NCI-H187 treated with DMSO at 0.1 percent for 48 hours (cell line): ENCODE measurements at places on chromosomes 6 and 20.

- DNase-seq: no peak
Measured at GRCh38 chr6:25714765-25715164, 39.8 kb upstream of the SLC17A4 start.

- DNase-seq: no peak
Measured at GRCh38 chr20:21048841-21049273, 57.3 kb downstream of the LINC00237 start.

DNA sequence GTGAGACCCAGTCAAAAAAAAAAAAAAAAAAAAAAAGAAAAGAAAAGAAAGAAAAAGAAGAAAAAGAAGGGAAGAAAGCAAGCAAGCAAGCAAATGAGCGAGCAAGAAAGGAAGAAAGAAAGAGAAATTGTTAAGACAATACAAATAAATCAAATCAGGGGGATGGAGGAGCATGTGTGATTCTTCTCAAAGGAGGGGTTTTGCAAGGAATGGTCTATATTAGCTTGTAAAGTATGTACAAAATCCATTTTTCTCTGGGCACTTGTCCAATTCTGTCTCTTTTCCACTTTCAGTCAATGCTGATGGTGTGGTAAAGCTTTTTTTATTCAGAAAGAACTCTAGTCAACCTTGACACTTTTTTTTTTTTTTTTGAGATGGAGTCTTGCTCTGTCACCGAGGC is 133.7 kb upstream of the TNFAIP3 start:
- DNase-seq: no peak

GRCh38 chr6:111121789-111122350 is 34.6 kb downstream of the SLC16A10 start:
- no peak for DNase-seq

DNA sequence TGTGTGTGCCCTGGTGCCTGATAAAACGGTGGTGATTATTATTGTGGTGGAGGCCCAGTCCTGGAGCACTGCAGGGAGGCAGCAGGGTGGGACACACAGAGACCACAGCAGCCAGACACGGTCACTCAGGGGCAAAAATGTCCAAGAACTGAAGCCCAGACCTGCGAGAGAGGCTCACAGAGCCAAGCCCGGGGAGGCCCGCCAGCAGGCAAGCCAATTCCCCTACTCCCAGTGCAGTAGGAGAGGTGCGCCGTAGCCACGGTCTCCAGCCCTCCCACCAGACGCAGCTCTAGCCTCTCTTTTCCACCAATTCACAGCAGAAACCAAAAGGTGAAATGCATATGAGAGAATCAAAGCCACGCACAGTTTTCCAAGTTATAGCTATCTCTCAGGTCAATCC is 179.4 kb upstream of the TAB2 start:
- no peak for DNase-seq

GRCh38 chr6:27834879-27835549 is 77.2 kb downstream of the OR2B2 start:
- no peak for DNase-seq

GRCh38 chr6:17633465-17634188 is 33.5 kb downstream of the FAM8A1 start:
- no peak for DNase-seq

- no peak for DNase-seq
Measured at GRCh38 chr6:163199371-163199770, 215.1 kb upstream of the QKI start.

DNA sequence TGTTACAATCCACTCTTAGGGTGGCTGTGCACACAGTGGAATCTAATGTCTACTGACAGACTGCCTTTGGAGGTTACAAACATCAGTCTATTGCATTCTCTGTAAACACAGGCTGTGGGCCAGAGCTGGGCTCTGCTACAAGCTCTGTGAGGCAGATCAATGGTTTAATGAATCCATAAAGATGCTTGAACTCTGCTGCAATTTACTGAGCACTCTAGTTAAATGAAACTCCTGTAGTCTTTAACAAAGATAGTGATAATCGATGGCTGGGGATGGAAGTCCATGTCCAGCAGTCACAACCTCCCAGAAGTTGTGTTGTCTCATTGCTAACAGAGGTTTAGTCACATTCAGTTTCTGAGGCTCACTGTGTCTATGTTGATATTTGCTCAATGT is 50.5 kb downstream of the SOBP start:
- no peak for DNase-seq

- no peak for DNase-seq
Measured at GRCh38 chr20:63759377-63759901, 19.9 kb downstream of the SLC2A4RG start.

- no peak for DNase-seq
Measured at GRCh38 chr6:17580518-17581048, 19.5 kb upstream of the FAM8A1 start.

DNA sequence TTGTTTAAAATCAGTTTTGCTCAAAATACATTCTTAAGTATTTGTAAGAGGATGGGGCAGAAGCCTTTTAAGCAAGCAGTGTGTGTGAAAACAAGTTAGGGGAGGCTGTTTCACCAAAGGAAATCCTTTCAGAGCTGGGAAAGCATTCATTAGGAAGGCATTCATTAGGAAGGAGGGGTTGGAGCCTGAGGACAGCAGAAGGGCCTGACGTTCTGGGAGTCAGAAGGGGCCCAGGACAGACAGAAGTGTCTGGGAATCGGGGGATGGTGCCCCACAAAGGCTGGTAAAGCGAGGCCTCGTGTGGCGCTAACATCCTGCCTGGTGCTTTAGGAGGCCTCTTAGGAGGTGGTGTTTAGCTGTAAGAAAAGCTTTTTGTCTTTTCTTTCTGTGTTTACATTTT is 80.6 kb upstream of the NXT1 start:
- no peak for DNase-seq

DNA sequence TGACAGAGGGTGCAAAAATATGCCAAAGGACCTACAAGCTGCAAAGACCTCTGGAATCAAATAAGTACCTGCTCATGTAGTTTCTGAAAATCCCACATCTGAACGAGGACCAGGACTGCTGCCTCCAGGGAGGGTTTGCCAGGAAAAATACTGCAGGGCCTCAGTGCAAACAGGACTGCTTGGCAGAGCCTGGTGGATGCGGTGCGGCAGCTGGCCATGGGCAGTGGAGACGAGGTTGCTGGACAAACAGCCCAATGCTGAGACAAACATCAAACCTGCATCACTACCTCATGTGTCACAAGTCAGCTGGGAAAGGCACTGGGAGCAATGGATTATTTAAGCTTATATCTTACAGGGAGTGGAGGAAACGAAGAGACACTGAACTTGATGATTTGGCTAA is 238.8 kb downstream of the PAX1 start:
- DNase-seq: no peak

DNA sequence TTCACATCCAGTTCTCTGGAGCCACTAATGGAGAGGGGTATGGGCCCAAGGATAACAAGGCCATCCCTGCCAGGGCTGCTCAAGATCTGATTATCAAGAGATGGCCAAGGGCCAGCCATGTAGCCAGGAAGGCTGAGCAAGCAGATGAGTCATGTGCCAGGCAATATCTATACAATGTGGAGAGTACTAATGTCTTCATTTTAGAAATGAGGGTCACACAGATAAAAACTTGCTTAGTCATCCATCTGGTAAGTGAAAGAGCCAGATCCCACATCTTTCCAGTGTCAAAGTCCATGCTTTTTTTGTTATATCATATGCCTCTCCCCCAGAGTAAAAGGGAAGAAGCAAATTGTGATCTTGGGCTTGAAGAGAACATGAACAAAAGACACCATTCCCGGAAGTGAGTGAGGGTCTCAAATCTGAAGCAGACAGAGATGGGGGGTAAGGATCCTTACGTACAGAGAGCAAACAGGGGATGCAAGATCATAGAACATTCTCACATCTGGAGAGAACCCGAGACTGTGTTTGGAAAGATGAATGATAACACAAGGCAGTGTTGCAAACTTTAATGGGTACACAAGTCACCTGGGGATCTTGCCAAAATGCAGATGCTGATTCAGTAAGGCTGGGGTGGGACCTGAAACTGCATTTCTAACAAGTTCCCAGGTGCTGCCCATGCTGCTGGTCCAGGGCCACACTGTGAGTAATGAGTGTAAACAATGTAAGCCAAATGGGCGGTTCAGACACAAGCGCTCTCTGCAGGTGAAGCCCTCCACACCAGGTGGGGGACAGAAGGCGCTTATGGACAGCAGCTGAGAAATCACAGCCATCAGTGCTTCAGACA is 20.0 kb upstream of the GSTA3 start:
- DNase-seq: no peak

- no peak for DNase-seq
Measured at GRCh38 chr20:9036593-9036992, 32.3 kb upstream of the PLCB4 start.

GRCh38 chr6:157873735-157874344 is 50.8 kb downstream of the SNX9 start:
- DNase-seq: peak; percentile 16

- no peak for DNase-seq
Measured at GRCh38 chr6:147046141-147046877, 157.9 kb upstream of the STXBP5 start.

GRCh38 chr6:97689078-97689754 is 406.2 kb upstream of the MMS22L start:
- DNase-seq: no peak

- no peak for DNase-seq
Measured at GRCh38 chr6:44723439-44724197, 336.1 kb downstream of the CDC5L start.

DNA sequence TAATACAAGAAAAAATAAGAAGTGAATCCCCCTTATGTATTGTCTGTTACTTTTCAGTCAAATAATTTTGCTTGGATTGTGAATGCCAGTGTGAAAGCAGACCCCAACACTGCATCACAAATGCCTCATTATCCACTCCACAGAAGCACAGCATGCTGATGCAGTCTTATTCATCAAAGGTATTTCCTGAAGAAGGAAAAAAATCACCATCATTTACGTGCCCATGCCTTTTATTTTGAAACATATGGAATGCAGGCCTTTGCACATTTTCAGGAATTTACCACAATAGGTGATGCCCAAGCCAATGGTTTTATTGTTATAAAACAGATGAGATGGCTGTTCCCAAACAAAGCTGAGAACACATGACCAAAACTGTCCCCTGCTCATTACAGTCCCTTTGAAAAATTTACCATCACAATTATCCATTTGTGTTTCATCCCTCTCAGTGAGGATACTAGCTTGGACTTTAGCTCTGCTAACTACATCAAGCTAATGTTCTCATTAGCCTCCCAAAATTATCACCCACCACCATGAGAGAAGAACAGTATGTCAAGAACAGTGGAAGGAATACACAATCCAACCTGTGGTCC is 180.6 kb upstream of the HTR1E start:
- no peak for DNase-seq

- no peak for DNase-seq
Measured at GRCh38 chr20:25277051-25277801, 29.3 kb downstream of the PYGB start.

- no peak for DNase-seq
Measured at GRCh38 chr6:129233458-129234134, 350.7 kb downstream of the LAMA2 start.

- no peak for DNase-seq
Measured at GRCh38 chr20:6501061-6501460, 266.4 kb upstream of the BMP2 start.

DNA sequence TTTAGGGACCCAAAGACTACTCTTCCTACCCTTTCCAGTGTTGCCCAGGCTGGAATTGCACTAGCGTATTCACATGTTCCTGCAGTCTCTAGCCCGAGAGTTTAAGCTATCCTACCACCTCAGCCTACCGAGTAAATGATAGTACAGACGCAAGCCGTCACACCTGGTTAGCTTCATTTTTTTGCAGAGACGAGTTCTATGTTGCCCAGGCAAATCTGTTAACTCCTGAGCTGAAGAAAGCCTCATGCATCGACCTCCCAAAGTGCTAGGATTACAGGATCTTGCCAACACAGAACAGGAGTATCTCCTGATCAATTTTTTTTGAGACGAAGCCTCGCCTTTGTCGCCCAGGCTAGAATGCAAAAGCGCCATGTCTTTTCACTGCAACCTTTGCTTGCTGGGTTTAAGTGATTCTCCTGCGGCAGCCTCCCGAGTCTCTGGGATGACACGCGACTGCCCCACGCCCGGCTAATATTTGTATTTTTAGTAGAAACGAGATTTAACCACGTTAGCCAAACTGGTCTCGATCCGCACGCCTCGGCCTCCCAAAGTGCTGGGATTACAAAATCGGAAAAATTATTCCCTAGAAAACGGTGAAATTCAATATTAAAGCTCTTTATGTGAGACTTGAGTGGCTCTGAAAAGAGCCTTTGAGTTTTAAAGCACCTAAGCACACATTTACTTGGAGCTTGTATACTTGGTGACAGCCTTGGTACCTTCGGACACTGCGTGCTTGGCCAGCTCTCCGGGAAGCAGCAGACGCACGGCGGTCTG is 128.5 kb downstream of the HFE start:
- no peak for DNase-seq

- no peak for DNase-seq
Measured at GRCh38 chr20:3158968-3159431, 665 bp downstream of the FASTKD5 start.

- no peak for DNase-seq
Measured at GRCh38 chr6:165621940-165622339, 41.1 kb downstream of the PDE10A start.

GRCh38 chr6:52109171-52109571 is 21.8 kb upstream of the PKHD1 start:
- DNase-seq: no peak

DNA sequence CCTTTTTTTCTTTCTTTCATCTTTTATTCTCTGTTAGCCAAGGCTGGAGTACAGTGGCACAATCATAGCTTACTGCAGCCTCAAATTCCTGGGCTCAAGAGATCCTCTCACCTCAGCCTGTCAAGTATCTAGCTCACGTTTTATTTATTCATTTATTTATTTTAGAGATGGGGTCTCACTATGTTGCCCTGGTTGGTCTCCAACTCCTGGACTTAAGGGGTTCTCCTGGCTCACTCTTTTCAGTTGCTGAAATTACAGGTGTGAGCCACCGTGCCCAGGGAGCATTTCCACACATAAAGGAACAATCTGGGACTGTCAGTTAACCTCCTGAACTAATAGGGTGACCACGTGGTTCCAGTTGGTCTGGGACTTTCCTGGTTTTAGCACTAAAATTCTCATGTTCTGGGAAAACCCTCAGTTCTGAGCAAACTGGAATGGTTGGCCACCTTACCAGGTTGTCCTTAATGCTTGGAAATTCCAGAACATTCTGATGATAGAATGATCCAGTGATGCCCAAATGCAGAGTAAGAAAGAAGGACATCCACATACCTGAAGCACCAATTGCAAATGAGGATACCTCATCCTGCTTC is 105.5 kb upstream of the ZNF217 start:
- no peak for DNase-seq

DNA sequence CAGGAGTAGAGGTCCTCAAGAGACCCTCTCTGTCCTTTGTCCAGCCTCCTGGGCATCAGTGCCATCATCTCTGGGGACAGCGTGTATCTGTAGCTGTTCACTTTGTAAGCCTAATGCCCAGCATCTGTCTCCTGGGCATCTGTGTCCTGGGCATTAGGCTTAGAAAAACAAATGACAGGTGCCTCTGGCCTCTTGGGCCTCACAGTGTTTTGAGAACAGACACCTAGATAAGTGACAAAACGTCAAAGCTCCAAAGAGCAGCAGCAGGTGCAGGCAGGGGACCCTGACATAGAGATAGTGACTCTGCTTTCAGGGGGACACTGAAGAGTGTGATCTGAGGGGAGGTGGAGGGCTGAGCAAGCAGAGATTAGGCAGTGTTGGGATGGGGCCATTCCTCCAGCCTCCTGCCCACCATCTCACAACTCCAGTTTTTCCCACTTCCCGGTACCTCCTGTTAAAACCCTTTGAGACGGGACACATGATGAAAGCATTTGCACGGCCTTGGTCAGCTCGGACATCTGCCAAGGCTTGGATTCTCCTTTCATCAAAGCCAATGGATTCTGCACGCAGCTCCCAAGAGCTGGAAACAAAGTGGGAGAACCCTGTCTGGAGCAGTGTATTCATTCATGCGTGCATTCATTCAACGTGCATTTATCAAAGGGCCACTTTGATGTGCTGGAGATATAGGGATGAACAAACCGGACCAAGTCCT is 55.5 kb upstream of the CD93 start:
- DNase-seq: no peak
